ENCODE measurements at places on chromosomes 11 and 22.

GRCh38 chr22:50141462-50141861, 29.1 kb upstream of the PANX2 start:
- no peak for DNase-seq

- DNase-seq: no peak
These were observed 90.0 kb downstream of the GRIK4 start for GRCh38 chr11:120601536-120601935.

GRCh38 chr22:28247667-28248363, 328.8 kb upstream of the PITPNB start:
- no peak for DNase-seq

GRCh38 chr22:30286813-30287647, 2.3 kb downstream of the CASTOR1 start:
- peak; percentile 75 for DNase-seq

- DNase-seq: peak; percentile 10
These were observed 103.4 kb downstream of the BRD1 start for GRCh38 chr22:49724030-49724892.

DNA sequence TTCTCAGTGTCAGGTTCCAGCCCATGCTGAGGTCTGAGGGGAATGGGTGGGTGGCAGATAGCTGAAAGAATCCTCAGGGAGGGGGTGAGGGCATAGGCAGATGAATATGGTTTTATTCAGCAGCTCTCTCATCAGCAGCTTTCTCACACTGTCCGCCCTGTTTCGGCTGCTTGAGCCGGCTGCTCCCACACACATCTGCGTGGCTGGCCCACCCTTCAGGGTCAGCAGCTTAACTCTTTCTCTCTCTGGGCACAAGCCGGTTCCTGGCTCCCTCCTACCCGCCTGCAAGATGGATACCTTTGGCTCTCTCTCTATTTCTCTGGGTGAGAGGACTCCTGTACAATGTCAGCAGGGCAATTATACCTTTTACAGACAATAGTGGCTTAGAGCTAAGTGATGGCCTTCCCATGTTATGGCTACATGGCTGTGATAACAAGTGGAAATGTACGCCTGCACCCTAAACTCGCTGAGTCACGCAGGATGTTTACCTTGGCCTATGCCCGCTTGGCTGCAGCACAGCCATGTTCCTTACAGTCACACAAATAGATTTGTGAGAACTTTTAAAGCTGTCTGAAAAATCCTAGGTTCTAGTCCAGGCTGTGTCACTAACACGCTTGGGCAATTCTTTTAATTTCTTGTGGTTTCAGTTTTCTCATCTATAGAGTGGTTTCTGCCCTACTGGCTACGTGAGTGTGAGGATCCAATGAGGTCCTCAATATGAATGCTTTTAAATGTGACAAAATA, 4.1 kb downstream of the MMP20 start:
- no peak for DNase-seq

DNA sequence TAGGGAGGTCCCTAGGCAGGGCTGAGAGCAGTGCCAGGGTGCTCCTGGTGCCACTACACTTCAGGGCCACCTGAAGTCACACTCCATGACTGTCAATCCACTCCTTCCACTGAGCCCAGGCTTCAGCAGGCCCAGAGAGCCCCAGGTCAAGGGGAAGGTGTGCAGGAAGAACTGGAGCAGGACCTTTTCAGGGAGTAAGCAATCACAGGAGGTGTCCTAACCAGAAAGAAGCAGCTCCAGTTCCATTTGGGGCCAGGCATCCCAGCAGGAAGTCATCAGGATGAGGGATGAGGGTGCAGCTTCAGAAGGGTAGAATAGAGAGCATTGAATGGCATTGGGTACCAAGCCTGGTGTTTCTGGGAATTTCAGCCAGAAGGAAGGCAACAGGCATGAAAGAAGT, 556.5 kb downstream of the INSC start:
- DNase-seq: no peak

DNA sequence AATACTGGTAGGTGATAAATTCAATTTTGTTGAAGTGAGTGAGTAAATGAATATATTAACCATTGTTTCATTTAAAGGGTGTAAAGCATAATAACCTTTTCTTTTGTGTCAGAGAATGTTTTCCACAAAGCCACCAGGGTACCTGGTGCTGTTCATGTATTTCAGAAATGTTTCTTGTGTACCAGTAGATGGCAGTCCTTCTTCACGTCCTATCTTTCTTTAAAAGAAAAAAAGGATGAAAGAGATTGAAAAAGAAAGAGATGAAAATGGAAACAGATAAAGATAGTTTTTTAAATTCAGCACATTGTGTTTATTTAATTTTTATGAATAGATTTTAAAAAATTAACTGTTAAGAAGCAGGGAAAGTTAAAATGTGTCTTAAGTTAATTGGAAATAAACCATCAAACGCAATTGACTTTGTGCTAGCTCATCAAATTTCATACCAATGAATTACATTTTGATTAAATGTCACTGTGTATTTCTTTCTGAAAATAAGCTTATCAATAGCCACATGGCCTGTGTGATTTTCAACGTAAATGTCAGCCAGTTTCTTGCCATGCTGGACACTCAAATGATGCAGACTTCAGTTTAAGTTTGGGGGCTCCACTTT, 65.5 kb upstream of the CHORDC1 start:
- no peak for DNase-seq

GRCh38 chr11:120925944-120926343, 98.0 kb upstream of the TBCEL start:
- DNase-seq: no peak

- DNase-seq: no peak
These were observed 9.4 kb upstream of the GRIK4 start for GRCh38 chr11:120501976-120502755.

- DNase-seq: no peak
These were observed 8.0 kb downstream of the NCAPH2 start for GRCh38 chr22:50516068-50516467.

DNA sequence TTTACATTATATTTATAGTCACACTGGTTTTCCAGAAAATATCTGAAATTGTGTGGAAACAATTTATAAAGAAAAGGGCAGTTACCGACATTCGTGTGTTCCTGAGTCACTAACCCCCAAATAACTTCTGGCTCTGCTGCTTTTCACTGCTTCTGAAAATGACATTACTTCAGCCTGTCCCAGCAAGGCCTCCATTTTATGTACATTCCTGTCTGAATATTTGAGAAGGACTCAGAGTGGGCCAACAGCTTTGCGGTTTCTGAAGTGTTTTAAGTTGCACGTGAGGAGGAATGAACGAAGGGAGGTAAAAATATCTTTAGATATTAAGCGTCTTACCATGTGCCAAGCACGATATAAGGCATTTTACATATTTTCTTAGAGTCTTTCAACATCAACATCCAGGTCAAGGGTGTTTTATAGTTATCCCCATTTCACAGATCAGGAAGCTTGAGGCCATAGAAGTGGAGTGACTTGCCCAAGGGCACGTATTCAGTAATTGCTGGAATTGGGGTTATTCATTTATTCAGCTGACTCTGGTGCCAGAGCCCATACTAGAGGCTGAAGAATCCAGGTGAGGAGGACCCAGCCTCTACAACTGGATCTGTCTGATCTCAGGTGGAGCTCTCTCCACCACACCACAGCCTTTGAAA, 30.8 kb upstream of the WNT11 start:
- no peak for DNase-seq

DNA sequence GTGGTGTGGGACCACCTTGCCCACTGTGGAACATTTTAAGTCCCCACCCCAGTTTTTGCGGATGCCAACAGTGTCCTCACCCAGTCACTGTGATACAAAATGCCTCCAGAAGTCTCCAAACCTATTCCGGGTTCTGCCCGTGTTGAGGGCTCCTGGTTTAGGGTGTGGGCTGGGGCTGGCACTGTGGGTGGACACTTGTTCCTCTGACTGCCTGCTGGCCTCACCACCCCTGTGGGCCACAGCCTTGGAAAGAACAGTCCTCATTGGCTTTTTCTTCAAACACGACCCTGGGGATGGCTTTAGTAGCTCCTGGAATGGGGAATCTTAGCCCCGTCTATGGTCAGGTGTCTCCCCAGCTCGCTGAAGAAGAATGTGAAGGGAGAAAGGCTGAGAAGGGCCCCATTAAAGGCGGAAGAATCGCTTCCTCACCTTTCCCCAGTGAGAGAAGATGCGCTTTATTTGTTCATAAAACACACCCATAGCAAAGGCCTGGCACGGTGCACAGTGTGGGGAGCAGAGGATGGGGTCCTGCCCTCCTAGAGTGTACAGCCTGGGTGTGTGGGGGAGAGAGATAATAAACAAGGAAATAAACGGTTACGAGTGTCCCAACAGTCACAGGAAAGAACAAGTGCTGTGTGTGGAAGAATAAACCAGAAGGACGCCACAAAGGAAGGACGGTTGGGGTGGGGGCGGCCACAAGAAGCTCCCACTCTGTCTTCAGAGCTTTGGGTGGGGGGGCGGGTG, 91.6 kb upstream of the SLC22A12 start:
- no peak for DNase-seq

DNA sequence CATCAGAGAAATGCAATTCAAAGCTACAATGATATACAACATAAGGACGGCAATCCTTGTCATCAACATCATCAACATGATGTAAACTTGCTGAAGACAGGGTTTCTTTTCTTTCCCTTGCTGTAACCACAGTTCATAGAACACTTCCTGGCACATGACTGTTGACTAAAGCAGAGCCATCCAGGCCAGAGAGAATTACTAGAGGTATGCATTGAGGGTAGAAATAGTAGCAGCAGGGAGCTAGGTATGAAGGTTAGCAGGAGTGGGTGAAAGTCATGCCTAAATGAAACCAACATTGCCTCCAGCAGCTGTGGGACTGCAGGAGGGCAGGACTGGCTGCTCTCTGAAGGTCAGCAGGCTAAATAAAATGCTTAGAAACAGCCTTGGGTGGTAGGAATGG, 103.7 kb downstream of the LRRC32 start:
- DNase-seq: no peak

DNA sequence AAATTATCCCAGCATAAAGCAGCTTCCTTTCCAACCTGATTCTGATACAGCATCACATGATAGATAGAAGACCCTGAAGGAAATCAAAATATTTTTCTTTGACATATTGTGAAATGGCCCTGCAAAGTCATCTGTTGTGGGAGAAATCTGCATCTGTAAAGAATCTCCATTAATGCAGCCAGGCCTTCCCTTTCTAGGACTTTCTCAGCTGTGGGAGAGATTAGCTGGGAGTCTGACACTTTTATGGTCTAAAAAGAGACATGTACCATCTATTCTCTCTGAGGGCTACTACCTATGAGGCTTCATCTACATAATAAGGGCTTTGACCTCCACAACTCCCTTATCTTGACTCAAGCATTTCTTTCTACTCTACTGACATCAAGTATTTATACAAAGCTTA, 238.1 kb downstream of the SWAP70 start:
- DNase-seq: no peak

DNA sequence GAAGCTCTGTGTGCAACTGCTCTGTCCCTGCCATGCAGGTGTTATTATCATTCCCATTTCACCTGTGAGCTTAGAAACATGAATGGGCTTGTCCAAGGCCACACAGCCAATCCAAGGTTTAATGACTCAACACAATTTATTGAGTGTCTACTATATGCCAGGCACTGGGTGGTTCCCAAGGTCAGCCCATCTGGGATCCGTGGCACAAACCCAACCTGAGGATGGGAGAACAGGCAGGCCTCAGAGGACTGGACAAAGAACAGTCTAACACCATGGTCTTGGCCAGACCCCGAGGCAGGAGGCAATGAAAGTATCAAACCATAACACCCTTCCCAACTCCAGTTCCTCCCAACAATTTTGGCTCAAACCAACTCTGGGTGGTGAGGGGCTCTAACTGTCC, 15.7 kb downstream of the SPATA19 start:
- DNase-seq: no peak

- DNase-seq: no peak
These were observed 855.4 kb upstream of the CHORDC1 start for GRCh38 chr11:91078221-91078620.

DNA sequence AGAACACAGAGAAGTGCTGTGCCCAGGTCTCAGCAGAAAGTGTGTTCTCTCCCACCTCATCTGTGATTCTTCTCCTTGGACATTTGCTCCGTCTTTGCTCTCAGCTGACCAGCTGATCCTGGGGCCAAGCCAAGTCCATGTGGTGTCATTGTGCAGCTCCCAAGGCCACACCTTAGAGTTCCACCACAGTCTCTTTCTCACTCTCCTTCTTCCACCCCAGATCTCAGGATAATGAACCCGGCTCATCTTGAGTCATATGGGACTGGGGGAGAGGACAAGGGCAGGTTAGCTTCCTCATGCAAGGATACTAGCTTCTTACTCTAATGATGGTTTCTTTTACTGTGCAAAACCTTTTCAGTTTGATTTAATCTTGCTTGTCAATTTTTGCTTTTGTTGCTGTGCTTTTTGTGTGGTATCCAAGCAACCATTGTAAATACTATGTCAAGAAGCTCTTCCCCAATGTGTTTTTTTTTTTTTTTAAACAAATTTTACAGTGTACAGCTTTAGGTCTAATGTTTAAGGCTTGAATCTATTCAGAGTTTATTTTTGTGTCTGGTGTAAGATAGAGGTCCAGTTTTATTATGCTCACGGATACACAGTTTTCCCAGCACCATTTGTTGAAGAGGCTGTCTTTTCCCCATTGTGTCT, 75.0 kb upstream of the OR4B1 start:
- no peak for DNase-seq

DNA sequence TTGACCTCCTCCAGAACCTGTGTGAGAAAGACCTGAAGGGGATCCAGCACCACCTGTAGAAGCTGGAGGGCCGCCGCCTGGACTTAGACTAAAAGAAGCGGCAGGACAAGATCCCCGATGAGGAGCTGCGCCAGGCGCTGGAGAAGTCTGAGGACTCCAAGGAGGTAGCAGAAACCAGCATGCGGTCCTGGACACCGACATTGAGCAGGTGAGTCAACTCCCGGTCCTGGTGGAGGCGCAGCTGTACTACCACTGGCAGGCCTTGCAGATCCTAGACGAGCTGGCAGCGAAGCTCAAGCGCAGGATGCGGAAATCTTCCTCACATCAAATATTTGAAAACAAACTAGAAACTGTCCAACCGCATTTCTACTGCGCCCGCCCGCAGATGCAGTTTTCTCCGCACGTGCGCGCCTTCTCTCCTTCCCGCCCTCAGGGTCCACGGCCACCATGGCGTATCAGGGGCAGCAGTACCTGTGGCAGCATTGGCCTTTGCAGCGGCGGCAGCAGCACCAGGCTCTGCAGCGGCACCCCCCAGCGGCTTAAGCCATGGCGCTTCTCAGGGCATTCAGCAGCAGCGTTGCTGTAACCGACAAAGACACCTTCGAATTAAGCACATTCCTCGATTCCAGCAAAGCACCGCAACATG, 10.2 kb downstream of the CLDN25 start:
- DNase-seq: no peak

GRCh38 chr11:35281169-35281688, 138.1 kb downstream of the SLC1A2 start:
- no peak for DNase-seq

DNA sequence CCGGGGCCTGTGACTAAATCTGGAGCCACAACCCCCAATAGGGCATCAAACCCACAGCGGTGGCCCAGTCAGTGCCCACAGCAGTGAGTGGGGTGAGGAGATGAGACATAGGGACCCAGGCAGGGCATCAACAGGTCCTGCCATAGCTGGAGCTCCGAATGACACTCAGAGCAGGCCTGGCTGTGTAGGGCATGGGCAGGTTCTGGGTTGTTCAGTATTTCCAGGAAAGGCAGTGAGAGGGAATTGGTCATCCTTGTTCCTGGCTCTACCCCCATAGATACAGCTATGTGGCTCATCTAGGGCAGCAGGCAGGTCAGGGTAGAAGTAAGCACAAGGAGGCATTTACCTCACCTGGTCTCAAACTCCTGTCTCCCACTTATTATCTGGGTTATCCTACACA, 126.6 kb downstream of the BUD13 start:
- DNase-seq: no peak

GRCh38 chr22:24995649-24996180, 43.2 kb downstream of the KIAA1671 start:
- DNase-seq: no peak

GRCh38 chr11:92138296-92138695, 86.3 kb upstream of the FAT3 start:
- no peak for DNase-seq

Data from stimulated activated CD4-positive, alpha-beta T cell treated with anti-CD3 and anti-CD28 coated beads, Interleukin-1b, Interleukin-23, amount 100 ng/mL, for 1 hour (primary cell).